Activated naive CD4-positive, alpha-beta T cell treated with anti-CD3 and anti-CD28 coated beads, Interleukin-2, amount 10 ng/mL, durations not matched to agents 7 days and 5 days (primary cell): ENCODE measurements at places on chromosomes 16 and 17.

- DNase-seq = peak; percentile 89
Observed at GRCh38 chr17:82153745-82154375, 55.8 kb upstream of the FASN start.

DNA sequence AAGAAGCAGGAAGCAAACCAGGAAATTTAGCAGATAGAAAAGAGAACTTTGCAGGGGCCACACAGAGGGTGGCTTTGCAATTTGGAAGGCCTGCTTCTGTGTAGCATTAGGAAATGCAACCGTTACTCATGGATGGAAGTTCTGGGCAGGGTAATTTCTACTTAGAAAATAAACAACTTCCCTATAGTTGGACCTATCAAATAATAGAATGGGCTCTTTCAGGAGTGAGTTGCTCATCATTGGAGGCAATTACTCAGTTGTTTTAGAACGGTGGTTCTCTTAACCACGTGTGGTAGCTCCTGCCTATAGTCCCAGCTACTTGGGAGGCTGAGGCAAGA is 25.8 kb upstream of the HS3ST2 start:
- no peak for DNase-seq

DNA sequence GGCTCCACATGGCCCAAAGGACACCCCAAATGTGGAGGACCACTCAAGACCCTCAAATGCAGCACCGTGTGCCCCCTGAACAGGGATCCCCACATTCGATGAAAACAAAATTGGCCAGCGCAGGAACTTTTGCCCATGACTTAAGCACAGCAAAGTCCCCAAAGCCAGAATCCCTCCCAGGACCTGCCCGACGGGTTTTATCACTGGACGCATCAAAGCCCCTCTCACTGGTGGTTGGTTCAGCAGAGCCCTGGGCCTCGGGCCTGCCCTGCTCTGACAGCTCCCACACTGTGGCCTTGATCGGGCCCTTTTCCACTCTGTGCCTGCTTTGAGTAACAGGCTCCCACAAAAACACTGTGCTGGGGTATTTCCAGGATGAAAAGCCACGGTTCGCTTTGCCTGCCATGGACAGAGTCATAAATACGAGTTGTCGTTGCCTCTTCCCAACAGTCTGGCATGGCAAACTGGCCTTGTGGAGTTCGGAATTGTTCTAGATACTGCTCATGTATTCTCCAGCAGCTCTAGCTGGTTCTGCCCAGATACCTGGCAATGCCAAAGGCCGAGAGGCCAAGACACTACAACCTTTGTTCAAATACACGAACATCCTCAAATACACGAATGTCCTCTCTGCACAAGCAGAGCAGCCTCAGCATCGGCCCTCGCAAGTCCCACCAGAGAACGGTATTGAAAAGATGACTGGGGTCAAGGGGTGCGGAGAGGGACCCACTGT is 46.4 kb downstream of the TBC1D16 start:
- DNase-seq = no peak

GRCh38 chr17:8904201-8904600 is 36.7 kb upstream of the PIK3R6 start:
- no peak for DNase-seq

GRCh38 chr16:81496742-81497141 is 52.1 kb downstream of the CMIP start:
- DNase-seq = no peak

- DNase-seq = peak; percentile 77
Observed at GRCh38 chr17:8436169-8436843, 622 bp downstream of the NDEL1 start.

GRCh38 chr16:85571813-85572619 is 41.1 kb upstream of the GSE1 start:
- DNase-seq = no peak

DNA sequence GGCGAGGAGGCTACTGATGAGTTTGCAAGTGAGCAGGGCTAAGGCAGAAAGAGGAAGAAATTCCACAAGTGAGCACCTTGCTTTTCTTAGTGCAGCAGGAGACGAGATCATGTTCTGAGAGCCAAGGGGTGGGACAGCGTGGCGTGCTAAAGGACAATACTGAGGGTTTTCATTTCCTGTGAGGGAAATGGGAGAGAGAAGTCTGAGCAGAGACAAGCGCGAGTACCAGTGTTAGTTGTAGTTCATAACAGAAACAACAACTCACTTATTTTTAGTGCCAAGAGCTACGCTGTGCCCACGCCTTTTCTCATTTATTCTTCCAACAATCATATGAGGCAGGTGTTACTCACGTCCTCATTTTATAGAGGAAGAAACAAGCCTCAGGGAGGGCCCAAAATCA is 2.3 kb downstream of the SPACA3 start:
- DNase-seq = no peak

DNA sequence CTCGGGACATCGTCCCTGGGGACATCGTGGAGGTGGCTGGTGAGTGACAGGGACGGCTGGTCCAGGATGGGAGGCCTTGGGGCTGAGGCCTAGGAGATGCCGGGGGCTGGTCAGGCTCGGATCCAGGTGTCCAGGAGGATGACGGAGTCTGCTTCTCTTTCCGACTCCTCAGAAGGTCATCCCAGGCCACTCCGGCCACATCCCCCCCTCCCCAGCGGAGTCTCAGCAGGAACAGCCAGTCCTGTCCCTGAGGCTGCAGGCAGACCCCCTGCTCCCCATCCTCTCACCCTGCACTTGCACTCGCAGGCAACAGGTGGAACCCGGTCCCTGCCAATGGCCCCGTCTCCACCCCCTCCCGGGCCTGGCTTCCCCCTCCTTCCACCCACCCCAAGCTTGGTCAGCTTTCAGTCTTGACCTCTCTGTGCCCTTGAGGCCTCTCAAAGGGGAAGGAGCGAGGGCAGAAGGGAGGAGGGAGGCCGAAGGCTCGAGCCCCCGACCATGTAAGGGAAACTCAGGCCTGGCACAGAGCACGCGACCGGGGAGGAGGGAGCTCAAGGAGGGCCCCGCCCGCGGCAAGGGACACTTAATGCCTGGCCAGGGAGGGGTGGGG is 4.4 kb downstream of the ATP2A1 start:
- DNase-seq = no peak

GRCh38 chr17:64380985-64381384 is 9.7 kb downstream of the PECAM1 start:
- no peak for DNase-seq

DNA sequence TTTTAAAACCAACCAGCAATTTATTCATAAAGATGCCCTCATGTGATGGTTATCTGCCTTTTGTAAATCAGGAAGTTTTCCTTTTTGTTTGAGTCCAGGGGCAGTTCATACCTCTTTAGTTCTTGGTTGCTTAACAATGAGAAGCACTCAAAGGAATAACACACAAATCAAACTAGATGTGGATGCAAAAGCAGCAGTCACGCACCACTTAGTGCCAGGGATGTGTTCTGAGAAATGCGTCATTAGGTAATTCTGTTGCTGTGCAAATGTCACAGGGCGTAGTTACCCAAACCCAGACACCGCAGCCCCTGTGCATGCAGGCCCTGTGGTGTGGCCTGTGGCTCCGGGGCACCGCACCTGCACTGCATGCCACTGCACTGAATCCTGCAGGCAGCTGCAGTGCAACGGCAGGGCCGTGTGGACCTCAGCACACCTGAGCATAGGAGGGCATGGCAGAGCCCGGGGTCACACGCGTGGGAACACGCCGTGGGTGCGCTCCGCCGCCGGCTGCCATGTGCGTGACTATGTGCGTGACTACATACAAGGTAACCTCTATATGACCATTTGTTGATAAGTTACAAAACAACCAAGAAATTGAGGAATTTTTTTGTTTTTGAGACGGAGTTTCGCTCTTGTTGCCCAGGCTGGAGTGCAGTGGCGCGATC is 39.6 kb downstream of the PKD1 start:
- no peak for DNase-seq

DNA sequence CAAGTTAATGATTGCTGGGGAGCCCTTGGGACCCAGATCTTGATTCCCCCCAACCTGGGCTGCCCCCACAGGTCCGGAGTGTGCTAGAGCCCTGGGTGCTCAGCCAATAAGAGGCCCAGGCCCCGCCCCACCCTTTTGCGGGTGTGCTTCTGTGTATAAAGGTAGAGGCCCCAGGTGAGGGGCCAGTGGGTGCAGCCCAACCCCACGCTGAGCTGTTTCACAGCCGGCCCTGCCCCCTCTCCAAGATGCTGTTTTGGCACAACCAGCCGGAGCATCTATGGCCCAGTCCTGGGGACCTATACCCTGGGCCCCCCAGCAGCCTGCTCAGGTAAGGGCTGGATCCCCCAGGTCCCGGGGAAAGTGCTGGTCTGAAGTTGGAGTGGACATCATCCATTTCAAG is 11.8 kb upstream of the STAC2 start:
- DNase-seq = no peak
